Cortex of kidney (tissue), 1 donor: ENCODE measurements at places on chromosomes 4 and X.

DNA sequence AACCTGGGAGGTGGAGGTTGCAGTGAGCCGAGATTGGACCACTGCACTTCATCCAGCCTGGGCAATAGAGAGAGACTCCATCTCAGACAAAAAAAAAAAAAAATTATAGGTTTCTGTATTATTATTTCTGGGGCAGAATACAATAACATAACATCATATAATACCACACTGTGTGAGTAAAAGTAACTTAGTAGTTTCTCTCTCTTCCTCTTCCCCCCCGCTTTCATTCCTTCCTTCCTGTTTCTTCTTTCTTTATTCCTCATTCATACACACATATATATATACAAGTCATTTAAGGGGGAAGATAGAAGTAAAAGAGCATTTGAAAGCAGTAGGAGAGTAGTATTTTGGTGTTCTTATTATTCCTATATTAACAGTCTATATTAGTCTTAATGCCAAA lies 55.9 kb upstream of the FHDC1 start:
- DNase-seq = no peak

DNA sequence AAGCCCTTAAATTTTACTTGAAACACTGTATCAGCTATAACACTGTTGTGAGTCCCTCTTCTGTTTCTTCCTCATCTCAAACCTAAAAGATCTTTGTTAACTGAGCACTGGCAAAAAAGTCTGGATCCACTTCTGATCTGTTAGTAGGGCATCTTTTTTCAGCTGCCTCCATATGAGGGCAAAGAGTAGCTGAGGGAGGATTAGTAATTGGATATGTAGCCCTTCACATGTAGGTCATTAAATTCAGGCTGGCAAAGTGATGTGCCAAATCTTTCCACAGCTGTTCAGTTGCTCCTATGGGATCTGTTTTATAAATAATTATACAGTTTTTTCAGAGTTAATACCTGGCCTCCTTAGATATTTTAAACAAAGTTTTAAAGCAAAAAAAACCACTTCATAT lies 1.1 kb upstream of the TRMT10A start:
- no peak for DNase-seq

- DNase-seq = no peak
Observed at GRCh38 chr4:177185151-177185550, 124.5 kb upstream of the NEIL3 start.

DNA sequence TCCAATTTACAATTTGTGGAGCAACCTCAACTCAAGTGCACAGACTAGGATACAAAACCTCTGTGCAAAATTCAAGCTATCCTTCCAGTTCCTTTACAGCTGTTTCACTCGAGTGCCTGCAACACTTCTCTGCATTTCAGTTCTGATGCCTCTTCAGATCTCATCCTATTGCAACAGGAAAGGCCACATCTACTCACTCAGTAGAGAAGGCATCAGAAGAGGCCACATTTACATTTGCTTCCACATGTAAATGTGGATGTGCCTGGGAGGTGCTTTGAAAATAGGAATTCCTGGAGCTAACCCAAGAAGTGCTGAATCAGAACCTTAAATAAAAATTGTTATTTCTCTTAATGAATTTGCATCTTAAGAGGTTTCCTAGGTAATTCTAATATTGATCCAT lies 45.8 kb upstream of the SERTM2 start:
- no peak for DNase-seq

- no peak for DNase-seq
Observed at GRCh38 chrX:109373468-109373867, 108.4 kb downstream of the GUCY2F start.

DNA sequence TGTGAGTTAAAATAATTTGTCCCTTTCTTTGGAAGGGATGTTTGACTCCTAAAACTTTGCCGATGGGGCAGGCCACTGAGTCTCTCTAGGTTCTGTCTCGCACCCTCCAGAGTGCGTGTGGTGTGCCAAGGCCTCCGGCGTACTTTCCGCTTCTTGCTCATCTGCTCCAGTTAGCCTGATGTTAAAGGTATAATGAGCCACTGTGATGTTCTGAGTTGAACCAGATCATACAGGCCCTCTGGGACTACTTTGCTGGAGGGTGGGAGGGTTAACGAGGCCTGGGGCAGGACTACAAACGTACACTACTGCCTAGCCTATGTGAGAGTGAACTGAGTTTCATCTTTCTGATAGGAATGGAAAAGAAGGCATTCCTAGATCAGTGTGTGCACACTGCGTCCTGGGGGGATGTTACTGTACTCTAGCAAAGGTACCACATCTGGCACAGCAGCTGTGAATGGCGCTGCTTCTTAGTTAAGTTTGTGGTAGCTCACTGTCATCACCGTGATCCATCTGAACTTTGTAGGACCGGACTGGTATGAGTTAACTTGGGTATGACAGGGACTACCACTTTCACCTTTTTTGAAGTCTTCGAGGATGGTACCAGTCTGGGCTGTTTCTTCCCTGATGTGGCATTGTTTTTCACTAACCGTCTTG lies 60.2 kb downstream of the RGS12 start:
- no peak for DNase-seq

DNA sequence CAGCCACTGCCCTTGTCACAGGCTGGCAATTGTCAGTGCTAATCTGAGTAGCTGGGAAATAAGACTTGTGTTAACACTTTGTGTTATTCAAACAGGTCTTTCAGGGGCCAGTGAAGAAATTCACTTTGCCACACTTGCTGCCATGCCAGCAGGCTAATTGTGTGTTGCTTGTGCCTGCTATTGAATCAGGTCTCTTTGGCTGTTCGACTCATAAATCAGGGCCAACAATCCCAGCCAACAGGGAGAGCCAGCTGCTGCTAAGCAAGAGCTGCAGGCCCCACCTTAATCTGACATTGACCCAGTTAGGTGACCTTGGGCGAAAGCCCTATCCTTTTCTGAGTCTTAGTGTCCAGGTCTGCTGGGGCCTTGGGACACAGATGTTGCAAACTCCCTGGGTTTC lies 28.1 kb upstream of the MAMLD1 start:
- no peak for DNase-seq
